Mesenteric fat pad (tissue), 1 donor: ENCODE measurements at places on chromosomes 7 and 10. TPM values are rescaled to one million over a fixed set of nuclear protein-coding genes. Genes with fewer than 3 reads are reported as not detected.

Gene OPN4
- not detected for total RNA-seq

GRCh38 chr7:36003343-36003742, 149.7 kb upstream of the EEPD1 start:
- DNase-seq, result no peak

DNA sequence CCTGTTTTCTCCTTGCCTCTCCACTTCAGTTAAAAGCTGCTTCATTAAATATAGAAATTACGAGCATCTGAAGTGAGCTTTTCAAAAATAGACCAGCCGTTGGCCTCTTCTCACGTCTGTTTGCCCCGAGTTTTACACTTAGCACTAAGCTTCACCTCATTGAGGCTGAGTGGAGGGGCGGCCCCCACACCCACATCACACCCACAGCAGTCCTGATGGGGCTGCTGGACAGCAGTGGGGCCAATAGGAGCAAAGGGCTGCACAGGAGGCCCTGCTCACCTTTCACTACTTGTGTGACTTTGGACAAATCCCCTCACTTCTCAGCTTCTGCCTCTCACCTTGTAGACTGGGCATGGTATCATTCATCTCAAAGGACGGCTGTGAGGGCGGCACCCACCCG, 677.8 kb downstream of the SDK1 start:
- no peak for DNase-seq

GRCh38 chr7:37534893-37535610, 86.4 kb upstream of the ELMO1 start:
- DNase-seq, result no peak
